ENCODE measurements at places on chromosomes 2 and 18. TPM values are rescaled to one million over a fixed set of nuclear protein-coding genes. Genes with fewer than 3 reads are reported as not detected.

The FOXI3 gene
- total RNA-seq: 0.21 TPM

The MAP2 gene
- 58.1 TPM for total RNA-seq

The MBP gene
- 29.1 TPM for total RNA-seq

The NEU4 gene
- total RNA-seq: not detected

The MRO gene
- not detected for total RNA-seq

The MCEE gene
- 2.7 TPM for total RNA-seq

The GLB1L gene
- total RNA-seq: 19.8 TPM

All from kidney epithelial cell (primary cell).